ENCODE measurements at places on chromosomes 12 and 14.

- no peak for DNase-seq
Measured at GRCh38 chr14:94390372-94391086, 2.1 kb upstream of the SERPINA1 start.

DNA sequence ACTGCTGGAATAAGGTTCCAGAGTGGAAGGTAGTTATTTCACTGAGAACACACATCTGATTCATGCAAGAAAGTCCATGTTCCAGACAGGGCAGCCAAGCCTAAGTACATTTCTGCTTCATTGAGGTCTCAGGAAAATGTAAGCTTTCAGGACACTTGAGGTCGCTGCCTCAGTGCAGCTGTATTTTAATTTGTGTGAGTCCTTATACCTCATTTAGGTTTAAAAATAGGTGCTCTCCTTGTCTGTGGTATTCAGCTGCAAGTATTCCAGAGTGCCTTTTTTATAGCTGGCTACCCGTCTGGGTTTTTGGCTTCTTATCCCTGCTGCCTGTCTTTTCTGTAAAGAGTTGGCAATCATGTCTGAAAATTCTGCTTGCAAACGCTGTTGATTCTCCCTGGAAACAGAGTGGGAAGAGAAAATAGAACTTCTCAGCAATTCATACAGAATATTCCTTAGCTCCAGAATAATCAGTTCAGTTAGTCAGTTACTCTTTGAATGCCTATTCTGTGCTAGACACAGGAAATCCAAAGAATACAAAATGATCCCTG, 45.3 kb upstream of the PLBD1 start:
- peak; percentile 66 for DNase-seq

GRCh38 chr14:23828616-23829015, 125.0 kb upstream of the DHRS4 start:
- DNase-seq = no peak

- DNase-seq = no peak
Measured at GRCh38 chr12:120693848-120694247, 6.9 kb downstream of the MLEC start.

- DNase-seq = no peak
Measured at GRCh38 chr14:93543766-93544165, 113.0 kb downstream of the UNC79 start.

DNA sequence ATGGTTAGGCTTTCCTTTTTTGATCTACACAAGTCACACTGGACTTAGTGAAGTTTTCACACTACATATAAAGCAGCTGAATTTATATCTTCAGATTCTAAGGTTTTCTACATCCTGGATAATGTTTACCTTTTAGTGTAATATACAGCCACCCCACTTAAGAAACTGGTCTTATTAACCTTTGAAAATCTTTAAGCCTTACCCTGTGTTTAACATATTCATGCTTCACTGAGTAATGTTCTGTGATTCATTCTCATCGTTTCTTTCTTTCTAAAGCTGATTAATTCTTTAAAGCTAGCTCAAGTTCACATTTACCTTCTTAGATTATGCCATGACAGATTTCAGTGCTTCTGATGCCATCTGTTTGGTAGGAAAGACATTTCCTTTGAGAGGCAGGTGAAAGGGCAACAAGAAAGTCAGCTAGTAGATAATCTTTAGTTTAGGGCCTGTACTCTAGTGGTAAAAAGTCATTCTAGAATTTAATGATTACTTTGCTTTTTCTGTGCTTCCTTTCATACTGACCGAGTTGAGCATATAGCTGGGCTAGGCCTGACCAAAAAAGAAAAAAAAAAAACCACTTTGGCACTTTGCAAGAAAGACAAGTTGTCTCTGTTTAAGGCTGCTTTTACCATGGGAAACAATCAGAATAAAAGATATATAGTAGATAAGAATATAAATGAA, 690.9 kb upstream of the FBXO33 start:
- no peak for DNase-seq

DNA sequence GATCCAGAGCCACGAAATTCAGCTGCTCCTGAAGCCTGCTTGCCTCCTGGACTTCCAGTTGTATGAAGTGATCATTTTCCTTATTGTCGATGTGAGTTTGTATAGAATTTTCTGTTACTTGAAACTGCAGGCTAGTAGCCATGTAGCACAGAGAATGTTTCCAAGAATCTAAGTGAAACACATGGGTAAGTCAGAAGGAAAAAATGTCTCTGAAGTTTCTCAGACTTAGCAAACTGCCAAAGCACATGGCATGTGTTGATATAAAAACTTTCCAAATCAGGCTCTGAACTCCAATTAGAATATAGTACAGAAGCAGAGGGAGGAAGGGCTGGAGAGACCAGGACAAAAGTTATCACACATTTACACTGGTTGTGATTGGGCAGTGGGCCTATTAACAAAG, 9.8 kb upstream of the PCNX1 start:
- DNase-seq = no peak

DNA sequence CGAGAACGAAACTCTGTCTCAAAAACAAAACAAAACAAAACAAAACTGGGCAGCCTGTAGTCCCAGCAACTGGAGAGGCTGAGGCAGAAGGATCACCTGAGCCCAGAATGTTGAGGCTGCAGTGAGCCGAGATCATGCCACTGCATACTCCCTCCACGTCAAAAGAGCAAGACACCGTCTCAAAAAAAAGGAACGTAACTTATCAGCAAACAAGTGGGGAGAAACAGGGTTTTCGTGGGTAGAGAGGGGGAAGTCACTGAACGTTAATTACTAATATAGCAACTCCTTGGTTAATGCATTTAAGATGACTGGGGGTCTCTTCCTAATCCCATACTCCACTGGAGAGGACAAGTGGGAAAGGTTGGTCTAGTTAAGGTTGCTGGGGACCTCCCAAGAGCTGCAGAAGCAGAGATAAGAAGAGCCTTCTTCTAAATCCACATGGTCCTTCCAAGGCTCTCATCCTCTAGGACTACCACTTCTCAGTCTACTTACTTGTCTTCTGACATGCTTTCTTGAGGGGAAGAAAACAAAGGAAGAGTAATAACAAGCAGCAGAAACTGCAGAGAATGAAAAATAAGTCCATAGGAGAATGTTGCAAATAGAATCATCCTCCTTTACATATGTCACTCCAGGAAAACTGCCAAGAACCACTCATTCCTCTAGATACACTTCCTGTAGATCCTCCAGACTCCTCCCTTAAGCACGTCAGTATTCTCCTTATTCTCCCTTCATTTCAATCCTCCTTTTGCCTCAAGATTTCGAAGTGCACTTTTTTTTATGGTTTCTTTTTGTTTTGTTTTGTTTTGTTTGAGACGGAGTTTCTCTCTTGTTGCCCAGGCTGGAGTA, 5.8 kb downstream of the NUMB start:
- DNase-seq = no peak

GRCh38 chr12:115296613-115297198, 612.7 kb upstream of the TBX3 start:
- no peak for DNase-seq

DNA sequence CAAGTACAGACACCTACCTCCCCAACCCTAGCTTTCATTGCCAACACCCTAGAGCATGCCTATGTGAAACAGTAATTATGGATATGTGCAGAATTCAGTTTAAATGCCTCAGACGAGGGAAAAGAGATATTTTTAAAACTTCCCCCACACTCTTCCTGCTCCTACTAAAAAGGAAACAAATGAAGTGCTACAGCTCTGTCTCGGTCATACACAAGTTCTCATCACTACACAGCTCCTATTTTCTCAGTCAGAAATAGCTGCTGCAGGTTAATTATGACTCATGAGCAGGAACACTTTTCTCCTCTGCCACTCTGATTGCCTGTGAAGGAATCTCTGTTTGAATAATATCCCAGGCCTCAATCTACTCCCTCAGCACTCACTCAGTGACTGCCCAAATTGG, 703.6 kb upstream of the FLRT2 start:
- DNase-seq = no peak

DNA sequence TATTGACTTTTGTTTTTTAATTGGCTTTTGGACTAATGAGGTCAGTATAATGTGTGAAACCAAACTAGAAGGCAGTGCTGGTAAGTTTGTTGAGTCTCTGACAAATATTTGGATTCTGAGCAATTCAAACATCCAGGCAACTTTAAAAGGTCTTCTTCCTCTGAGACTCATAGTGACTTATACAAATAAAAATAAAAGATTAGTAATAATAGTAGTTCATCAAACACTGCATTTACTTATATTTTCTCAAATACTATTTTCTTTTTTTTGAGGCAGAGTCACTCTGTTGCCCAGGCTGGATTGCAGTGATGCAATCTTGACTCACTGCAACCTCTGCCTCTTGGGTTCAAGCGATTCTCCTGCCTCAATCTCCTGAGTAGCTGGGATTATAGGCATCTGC, 337.9 kb downstream of the DAD1 start:
- DNase-seq = no peak

DNA sequence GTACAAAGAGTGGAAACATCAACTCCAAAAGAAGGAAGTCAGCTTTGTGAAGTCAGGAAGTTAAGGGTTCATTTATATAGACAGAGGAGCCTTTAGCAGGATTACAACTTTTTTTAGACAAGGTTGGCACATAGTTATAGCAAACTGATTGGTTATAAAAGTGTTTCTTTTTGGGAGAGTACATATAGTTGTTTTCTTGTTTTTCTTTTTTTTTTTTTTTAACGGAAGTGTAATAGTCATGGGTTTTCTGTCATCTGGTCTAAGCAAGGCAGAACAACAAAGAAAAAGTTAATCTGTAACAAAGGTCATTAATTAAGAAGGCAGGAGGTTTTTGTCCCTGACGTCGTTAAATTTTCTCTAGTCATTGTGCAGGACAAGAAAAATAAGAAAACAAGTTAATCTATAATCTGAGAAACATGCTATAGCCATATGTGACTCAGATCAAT, 13.0 kb upstream of the MFAP5 start:
- no peak for DNase-seq

- peak; percentile 85 for DNase-seq
Measured at GRCh38 chr12:108531929-108532848, 17.1 kb downstream of the FICD start.

GRCh38 chr14:49992901-49993339, 100.0 kb downstream of the ARF6 start:
- no peak for DNase-seq

- DNase-seq = no peak
Measured at GRCh38 chr12:24937553-24938244, 11.2 kb downstream of the BCAT1 start.

DNA sequence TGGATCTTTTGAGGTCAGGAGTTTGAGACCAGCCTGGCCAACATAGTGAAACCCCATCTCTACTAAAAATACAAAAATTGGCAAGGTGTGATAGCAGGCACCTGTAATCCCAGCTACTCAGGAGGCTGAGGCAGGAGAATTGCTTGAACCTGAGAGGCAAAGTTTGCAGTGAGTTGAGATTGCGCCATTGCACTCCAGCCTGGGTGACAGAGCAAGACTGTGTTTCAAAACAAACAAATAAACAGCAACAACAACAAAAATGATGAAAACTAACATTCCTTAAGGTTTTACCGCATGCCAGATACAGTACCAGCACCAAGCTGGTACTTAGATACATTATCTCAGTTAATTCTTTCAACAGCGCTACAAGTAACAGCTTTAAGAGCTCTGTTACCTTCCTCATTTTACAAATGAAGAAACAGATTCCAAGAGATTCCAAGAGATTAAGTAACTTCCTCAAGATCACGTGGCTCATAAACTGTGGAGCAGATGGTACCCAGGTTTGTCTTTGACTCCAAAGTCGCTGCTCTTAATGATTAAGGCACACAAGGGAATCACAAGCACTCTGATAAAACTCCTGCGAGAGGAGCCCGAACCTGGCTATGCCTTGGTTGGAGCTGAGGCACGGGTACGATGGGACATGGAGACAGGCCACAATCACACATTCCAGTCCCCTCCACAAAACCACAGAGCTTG, 17.7 kb upstream of the PLEK2 start:
- DNase-seq = no peak

GRCh38 chr14:95313707-95314106, 6.0 kb downstream of the CLMN start:
- DNase-seq = no peak

DNA sequence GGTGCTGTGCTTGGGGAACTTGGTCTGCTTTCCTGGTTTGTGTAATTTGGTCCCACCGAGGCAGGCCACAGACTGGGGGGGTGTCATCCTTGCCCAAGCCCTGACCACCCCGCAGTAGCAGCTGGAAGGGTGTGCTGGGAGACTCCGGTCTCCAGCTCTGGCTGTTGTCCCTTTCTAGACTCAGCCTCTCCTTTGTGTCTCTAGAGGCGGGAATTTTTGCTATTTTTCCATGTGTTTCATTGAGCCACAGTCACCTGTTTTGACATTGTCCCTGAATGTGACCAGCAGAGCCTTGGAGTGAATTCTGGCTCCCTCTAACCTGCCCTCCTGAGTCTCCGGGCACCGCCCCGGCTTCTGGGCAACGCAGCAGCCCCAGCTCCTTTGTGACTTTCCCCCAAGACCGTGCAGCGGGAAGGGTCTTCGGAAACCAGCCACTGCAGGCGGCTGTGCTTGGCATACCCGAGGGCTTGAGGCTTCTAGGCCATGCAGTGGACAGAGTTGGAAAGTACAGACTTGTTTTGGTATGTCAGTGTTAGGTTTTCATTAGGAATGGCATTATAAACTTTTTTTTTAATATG, 98.6 kb downstream of the TNFAIP2 start:
- no peak for DNase-seq

GRCh38 chr14:76088771-76089571, 62.8 kb upstream of the GPATCH2L start:
- no peak for DNase-seq

DNA sequence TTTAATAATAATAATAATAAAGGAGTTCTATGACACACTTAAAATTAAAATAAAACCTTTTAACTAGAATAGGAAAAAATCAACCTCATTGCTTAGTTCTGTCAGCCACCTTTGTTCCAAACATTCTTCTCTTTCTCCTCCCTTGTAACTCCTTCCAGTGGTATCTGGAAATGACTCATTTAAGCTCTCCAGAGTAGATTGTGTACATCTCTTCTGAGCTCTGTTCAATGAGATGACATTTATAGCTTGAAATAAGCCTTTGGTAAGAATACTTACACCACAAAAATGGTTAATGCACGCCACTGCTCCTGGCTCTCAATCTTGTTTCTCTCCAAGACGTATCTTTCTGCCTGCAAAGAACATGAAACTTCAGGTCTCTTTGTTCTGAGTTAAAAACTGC, 70.3 kb downstream of the STAB2 start:
- DNase-seq = no peak

DNA sequence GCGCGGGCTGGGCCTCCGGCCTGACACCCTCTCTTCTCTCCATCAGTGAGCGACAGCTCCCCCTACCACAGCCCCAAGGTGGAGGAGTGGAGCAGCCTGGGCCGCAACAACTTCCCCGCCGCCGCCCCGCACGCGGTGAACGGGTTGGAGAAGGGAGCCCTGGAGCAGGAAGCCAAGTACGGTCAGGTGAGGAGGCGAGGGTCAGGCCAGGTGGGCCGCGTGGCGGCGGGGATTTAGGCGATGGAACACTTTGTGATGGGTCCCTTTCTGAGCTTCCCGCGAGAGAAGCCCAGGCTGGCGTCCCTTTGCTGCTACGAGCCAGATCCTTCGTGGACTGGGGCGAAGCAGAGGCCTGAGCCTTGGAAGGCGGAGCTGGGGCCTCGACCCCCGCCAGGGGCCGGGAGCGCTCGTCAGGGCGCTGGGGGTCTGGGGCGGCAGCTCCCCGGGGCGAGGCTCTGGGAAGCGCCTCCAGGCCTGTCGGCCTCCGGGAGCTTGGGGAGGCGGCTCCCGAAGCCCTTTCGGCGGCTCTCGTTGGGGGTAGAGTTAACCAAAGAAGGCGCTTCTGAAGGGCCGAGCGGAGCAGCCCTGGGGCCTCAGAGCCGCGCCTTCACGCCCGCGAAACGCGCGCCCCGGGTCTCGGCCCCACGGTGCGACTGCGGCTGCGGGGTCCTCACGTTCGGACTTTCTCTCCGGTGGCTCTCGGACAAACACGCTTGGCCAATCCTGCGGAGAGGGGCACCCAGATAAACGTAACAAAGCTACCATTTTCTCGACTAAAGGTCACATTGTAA, 5.0 kb downstream of the PAX9 start:
- DNase-seq = no peak

GRCh38 chr14:72892103-72892878, 1.6 kb downstream of the DPF3 start:
- no peak for DNase-seq

Measured in NCI-H187 treated with DMSO at 0.1 percent for 48 hours (cell line).